Activated CD4-positive, alpha-beta T cell treated with anti-CD3 and anti-CD28 coated beads for 1 hour (primary cell): ENCODE measurements at places on chromosomes 1 and 21.

- DNase-seq = no peak
These were observed 5.0 kb upstream of the KMO start for GRCh38 chr1:241527146-241527545.

DNA sequence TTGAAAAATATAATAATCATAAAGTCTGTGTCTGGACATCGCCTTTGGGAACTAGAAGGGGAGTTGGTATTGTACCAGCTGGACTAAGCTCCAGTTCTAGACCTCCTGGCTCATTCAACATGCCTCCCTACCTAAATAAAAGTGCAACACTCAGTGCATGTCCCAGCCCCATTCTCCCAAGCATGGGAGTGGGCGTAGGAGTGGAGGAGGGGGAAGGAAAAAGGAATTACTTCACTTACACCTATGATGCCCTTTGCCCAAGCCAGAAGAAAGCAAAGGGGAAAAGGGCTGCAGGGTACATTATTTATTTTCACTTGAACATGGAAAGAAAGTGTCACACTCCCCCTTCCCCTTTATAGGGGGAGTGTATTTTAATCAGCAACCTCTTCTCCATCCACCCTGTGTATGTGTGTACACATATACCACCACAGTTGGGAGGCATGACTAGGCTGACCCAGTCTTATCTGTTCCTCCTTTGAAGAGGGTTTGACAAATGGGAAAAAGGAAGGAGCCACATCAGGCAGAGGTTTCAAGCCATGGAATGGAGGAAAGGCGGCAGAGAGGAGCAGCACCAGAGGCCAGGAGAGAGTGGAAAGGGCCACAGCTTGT lies 3.2 kb downstream of the NIT1 start:
- no peak for DNase-seq

- DNase-seq = no peak
These were observed 37.1 kb upstream of the CYP4B1 start for GRCh38 chr1:46761740-46762139.

DNA sequence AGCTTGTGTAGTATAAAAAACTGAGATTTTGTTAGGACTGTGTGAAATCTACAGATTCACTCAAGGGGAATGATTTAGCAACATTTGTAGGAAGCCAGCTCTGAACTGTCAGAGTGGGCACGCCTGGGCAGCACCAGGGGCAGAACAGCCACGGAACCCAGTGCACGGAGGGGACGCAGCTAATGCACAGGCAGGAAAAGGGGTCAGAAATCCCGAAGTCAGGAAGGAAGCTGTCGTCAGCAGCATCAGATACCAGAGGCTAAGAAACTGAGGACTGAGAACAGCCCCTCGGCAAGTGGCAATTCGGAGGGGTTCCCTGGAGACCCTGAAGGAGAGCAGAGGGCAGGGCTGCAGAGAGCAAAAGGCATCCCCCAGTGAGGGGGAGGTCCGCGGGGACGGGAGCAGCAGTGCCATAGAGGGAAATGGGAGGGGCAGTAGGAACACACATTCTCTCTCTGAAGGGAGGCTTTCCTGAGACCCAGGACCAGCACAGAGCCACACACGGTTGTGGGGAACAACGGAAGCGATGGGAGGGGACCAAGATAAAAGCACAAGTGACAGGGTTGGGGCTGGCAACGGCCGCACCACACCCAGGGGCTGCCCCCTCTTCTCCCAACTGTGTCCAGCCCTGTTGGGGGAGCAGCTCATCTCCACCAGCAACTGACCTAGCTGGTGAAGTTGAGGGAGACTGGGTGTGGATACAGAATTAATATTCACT lies 12.7 kb downstream of the UBE2J2 start:
- DNase-seq = no peak

DNA sequence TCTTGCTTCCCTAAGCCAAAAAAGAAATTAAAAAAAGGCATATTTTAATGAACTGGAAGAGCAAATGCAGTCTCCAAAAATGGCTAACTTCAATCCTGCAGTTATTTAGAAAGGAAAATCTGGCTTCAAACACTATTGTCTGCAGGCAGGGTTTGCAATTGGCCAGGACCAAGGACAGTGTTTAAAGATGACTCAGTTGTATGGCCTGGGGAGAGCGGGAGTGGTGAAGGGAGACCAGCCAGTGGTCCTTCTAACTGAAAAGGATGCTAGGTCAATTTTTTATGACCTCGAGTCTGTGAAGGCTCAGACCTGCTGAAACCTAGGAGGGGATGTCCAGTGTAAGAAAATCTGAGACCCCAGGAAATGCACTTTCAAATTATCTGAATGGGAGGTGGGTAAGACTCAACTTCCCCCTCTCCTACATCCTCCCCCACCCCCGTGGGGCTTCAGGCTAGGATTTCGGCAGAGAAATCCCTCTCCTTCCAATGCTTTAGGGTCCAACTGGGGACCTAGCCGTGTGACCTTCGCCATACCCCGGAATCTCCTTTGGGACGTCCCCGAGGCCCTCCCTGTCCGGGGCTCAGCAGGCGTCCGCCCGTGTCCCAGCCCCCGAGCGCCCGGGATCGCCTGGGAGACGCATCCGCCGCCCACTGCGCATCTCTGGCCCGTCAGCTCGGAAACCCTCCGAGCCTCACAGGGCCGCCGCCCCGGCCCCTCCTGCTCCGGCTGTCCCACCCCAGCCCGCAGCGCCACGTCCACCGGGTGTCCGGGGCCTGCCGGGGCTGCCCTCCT lies 602 bp upstream of the RIMKLA start:
- no peak for DNase-seq

- DNase-seq = no peak
These were observed 64.2 kb upstream of the ADAM30 start for GRCh38 chr1:119960501-119960900.

DNA sequence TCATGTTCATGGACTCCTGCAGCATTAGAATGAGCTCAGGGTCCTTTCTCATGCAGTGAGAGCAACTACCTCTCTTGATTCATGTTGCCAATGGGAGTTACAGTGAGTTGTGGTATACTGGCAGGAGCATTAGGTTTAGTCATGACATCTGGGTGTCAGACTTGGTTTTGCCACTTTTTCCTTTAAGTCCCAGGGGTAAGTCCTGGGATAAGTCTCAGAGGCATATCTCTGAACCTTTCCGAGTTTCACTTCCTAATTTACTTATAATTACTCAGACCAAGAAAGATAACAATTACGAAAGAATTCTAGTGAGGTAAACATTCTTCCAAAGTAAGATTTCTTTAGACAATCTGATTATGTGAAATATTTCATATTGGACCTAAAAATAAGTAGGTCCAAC lies 606.0 kb downstream of the SMYD3 start:
- DNase-seq = no peak

DNA sequence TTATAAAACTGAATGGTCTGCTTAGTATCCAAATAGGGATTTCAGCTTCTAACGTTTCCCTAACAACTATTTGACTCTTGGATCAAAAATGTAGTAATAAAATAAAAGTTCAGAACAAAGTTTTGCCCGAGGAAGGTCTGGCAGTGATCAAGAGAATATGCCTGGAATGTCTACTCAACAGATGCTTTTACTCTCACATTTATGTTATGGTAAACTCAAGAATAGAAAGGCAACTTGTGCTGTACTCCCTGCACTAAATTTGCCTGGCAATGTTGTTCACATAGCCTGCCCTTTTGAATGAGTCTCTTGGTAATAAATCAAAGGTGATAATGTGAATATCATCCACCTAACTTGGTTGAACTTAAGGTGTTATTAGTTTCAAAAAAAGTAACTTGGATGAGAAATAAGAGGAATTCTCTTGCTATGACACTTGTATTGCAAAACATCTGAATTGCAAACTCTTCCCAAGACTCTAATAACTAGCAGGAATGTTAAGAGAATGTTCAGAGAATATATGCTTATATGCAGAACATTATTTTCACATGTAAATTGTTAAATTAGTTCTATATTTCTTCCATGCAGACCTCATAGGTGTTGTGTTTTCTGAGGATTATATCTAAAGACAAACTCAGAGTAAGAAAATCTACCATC lies 215.8 kb downstream of the COL24A1 start:
- DNase-seq = no peak

GRCh38 chr1:208606959-208607358 lies 362.8 kb upstream of the PLXNA2 start:
- DNase-seq = no peak

DNA sequence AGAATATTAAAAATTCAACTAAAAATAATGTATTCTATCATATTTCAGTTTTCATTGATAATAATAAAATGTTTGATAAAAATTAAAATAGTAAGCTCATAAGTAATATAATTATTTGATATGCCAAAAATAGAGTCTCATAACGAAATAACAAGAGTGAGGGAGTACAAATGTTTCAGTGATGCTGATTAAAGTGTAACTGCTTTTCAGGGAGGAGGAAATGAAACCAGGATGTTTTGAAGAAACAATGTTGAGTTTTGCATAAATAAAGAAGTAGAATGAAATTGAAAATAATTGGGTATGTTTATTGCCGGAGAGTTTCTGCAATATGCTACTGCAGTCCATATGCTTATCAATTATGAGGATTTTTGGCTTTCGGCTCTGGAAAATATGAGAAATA lies 1159.8 kb upstream of the ADGRL2 start:
- DNase-seq = no peak

DNA sequence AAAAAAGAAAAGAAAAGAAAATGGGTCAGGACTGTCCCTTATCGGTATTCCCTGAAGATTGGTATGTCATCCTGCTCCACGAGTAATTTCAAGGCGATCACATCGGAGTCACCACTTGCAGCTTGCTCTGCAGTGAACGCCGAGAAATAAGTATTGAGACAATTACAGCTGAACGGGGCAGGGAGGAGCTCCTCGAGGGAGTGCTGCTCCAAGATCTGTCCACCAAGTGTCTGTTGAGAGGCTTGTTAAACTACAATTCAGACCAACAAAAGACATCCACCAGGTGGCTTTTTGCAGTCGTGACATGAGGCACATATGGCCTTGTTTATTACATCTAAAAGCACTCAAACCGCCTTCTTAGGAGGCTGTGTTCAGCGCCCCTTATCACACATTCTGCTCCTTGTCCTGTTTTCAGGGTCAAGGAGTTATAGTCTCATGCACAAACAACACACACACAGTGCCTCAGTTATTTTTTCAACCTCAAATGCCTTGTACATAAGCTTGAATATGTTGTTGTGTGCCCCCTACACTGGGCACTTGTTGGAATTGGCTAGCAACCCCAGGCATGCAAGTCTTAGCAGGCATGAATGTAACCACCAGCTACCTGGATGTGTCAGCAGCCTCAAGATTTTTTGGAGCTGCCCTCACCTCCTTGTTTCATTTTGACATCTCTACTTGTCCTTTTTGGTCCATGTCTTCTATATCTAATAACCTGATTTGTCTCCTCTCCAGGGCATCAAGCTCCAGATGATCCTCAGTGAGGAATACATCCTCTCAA lies 13.0 kb upstream of the CD48 start:
- no peak for DNase-seq

DNA sequence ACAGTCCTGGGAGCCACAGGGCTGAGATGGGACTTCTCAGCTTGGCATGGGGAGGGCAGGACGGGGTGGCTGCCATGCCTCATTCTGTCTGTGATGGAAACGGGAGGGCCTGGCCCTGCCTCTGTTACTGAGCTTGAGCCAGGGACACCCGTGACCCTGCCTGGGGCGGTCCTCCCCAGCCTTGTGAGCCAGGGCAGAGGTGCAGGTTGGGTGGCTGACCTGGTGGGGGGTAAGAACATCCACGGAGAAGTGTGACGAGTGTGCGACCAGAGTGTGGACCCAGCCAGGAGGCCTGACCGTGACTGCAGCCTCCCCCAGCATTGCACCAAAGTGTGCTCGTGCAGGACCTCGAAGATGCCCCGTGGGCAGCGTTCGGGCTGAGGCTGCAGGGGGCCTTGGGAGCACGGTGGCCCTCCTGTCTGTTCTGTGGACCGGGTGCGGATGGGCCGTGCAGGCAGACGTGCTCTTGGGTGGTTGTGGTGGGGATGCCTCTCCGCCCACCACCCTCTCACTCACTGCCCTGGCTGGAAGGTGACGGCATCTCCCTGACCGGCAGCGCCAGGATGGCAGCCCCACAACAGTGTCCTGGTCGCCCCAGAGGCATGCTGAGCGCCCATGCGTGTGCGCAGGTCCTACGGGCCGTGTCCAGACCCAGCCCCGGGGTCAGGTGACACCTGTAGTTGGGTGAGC lies 45.4 kb downstream of the SKI start:
- DNase-seq = no peak

GRCh38 chr1:1399872-1400575 lies 889 bp upstream of the CCNL2 start:
- no peak for DNase-seq

DNA sequence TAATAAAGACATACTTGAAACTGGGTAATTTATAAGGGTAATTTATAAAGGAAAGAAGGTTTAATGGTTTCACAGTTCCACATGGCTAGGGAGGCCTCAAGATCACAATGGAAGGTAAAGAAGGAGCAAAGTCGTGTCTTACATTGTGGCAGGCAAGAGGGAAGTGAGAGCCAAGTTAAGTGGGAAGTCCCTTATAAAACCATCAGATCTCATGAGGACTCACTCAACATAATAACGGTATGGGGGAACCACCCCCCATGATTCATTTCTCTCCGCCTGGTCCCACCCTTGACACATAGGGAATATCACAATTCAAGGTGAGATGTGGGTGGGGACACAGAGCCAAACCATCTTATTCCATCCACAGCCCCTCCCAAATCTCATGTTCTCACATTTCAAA lies 76.8 kb upstream of the ZNF678 start:
- DNase-seq = no peak

- no peak for DNase-seq
These were observed 19.0 kb upstream of the L1TD1 start for GRCh38 chr1:62175568-62176179.

GRCh38 chr1:67666636-67667035 lies 18.4 kb upstream of the GADD45A start:
- no peak for DNase-seq

GRCh38 chr1:54542962-54543539 lies 5.0 kb upstream of the ACOT11 start:
- no peak for DNase-seq

DNA sequence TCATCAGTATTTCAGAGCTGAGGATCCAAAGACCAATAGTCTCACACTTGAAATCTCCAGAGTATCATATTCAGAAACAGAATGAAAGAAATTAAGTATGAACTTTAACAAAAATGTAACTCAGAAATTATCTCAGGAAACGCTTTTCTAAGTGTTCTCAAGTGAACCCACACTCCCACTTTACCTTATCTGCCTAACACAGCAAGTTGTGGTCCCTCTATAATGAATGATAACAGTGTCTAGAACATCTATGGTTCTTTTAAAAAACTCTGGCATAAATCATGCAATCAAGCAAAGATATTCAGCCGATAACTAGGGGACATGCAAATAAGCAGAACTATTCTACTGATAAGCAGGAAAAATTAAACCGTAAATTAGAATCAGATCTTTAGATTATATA lies 1574.2 kb downstream of the PLA2G4A start:
- no peak for DNase-seq

GRCh38 chr1:7993593-7994479 lies 32.3 kb downstream of the ERRFI1 start:
- DNase-seq = no peak

DNA sequence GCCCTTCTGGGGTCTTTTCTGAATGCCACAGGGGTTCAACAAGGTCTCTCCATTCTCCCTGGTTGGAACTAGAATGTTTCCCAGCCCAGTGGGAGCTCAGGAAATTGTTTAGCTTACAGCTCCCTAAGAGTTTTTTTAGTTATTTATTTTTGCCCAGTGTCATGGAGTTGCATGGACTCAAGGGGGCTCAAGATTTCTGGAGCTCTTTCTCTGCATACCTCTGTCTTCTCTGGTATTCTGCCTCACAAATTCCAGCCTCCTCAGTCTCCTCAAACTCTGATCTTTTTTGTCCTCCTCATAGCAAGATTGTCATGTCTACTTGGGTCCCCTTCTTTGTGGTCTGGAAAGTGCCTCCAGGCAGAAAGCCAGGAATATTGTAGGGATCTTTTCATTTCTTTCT lies 15.9 kb upstream of the PPP2R5A start:
- no peak for DNase-seq

GRCh38 chr21:44947930-44948331 lies 8.1 kb downstream of the SLX9 start:
- DNase-seq = no peak
